ENCODE measurements at places on chromosomes 3 and 15.

GRCh38 chr3:122979211-122979610 is 48.4 kb downstream of the SEMA5B start:
- no peak for DNase-seq

DNA sequence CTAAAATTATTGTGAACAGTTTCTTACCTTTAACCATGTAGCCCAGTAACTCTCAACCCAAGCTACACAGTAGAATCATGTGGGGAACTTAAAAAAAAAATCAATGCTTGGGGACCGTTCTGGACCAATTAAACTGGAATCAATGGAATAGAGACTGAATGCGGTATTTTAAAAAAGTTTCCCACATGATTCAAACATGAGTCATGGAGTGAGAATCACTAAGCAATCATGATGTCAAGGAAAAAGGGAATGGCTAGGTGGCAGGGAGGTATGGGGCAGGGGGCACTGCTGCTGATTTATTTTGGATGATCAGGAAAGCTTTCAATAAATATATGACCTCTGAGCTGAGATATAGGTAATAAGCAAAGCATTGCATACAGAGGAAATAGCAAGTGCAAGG is 250.5 kb upstream of the RORA start:
- no peak for DNase-seq

GRCh38 chr15:46231786-46232185 is 597.0 kb downstream of the SQOR start:
- no peak for DNase-seq

- DNase-seq: peak; percentile 9
Observed at GRCh38 chr15:66294932-66295235, 1.5 kb downstream of the DIS3L start.

DNA sequence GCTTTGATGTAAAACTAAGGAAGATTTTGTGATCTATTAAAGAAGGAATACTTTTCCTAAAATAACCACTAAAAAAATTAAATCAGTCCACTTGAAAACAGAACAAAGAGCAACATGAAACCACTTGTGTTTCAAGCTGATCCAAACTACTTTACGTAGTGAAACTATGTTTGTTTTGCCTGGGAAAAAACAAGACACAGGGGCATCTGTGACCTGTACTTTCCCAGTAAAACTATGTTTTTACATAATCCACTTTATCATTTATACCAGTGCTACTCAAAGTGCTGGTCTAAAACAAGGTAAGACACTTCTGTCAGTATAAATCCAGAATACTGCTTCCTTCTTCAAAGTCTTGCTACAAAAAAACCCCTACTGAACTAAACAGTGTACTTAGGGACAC is 56.7 kb downstream of the SPG11 start:
- no peak for DNase-seq

GRCh38 chr3:113158171-113158570 is 53.2 kb upstream of the BOC start:
- DNase-seq: no peak

GRCh38 chr3:112984485-112984884 is 6.3 kb upstream of the GTPBP8 start:
- DNase-seq: no peak

DNA sequence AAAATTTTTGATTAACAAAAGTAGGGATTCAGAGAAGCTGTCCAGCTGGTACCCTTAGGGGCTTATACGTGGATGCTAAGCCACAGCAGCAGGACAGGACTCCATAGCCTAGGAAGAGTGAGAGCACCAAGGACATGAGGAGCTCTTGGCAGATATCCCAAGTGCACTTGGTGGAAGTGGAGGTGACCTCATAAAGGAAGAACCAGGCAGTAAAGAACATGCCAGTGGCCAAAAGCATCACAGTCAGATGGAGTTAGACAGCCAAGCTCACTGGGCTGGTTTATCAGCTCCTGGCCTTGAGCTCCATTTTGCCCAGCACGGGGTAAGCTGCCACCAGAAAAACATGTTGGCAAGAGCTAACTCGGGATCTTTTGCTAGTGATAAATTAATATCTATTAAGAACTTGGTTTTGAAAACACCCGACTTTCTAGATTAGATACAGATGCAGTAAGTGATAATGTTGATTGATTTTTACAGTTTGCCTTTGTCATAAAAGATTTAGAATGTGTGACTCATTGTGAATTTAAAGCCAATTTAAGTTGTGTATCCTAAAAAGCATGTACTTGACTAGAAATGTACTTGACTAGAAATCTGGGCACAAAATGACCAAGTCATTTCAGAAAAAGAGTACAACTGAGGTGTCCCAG is 108.0 kb downstream of the CMSS1 start:
- no peak for DNase-seq

DNA sequence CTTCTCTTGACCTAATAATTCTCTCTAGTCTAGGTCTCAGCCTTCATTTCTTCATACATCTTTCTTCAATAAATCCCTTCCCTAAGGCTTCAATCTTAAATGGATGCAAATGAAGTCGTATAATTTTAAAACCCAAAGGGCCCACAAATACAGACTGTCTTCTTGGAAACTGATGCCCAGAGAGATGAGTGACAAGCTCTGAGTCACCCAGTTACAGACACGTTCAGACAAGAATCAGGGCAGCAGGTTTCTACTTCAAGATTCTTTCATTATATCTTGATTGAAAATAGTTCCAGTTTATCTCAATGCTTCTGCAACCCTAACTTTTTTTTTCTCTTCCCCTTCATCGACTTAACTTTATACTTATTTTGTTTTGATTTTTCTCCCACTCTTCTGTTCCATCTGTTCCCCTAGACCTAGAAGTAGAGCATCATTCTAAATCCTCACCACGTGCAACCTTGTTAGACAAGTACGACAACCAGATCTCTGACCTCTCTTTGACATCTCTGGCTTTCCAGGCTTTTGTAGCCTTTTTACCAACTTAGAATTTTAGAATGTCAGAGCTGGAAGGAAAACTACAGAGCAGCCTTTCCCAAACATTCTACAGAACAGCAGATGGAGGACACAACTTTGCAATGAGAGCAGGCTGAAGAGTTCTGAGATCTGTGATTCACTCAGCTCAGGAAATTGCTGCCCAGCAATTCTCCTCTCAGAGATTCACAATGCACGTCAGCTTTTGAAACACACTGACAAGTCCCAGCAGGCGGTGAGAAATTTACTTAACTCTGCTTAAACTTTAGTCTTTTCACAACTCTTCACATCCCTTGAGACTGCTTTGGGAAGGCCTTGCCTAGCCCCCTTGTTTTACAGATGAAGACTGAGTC is 25.3 kb downstream of the NCEH1 start:
- peak; percentile 41 for DNase-seq

DNA sequence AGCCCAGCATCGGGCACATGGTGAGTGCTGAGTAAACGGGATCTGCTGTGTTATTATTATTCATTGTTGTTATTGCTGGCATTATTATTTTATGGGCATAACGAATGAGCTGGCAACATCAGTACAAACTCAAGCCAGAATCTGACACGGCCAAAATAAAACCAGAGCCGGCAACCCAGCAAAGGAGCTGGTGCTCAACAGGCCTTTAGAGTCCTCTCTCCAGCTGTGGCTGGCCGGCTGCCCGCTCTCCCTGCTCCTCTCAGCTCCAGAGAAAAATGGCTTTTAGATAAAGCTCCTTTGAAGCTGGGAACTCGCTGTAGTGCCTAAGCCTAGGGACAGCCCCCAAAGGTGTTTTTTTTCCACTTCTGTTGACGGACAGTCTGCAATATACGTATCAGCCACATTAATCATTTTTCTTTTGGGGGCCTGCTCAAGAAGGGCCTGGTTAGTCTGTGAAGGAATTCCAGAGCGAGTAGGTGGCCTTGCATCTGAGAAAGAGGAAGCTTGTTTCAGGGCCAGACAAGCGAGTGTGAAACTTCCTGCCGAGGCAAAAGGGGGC is 193.9 kb upstream of the UBE2E1 start:
- DNase-seq: no peak

GRCh38 chr3:60758831-60759230 is 492.4 kb downstream of the FHIT start:
- DNase-seq: no peak

DNA sequence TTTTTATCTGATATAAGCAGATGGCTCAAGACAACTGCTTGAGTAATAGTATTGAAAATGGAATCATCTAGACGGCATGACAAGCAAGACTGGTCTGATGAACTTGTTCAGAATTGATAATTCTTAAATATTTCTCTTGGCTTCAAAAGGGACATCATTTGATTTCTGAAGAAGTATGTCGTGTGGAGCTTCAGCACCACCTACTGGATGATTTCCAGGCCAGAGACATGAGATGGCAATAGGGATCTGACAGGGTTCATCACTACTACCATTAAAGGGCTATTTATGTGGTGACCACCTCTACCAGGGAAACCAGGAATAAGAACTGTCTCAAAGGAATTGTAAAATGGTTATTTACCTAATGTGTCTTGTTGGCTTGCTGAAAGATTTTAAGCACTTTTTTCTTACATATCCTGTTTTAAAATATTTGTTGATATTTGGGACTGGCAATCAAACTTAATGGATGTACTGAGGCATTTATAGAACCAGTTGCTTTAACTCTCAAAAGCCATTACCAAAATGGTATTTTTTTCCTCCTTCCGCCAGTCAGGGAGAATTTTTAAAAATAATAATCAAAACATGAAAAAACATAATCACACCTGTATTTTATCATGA is 99.5 kb upstream of the FAM98B start:
- peak; percentile 69 for DNase-seq

GRCh38 chr15:77083381-77084160 is 12.7 kb upstream of the TSPAN3 start:
- DNase-seq: peak; percentile 71

- peak; percentile 83 for DNase-seq
Observed at GRCh38 chr15:90231028-90232017, 2.4 kb downstream of the CIB1 start.

- DNase-seq: no peak
Observed at GRCh38 chr3:127531821-127532220, 58.7 kb downstream of the TPRA1 start.

Measured in activated CD4-positive, alpha-beta T cell treated with anti-CD3 and anti-CD28 coated beads, Interleukin-2, Interleukin-6, amounts not matched to agents 100 ng/mL and 50 ng/mL, durations not matched to agents 16 hours and 8 hours (primary cell).